ENCODE measurements at places on chromosomes 13 and 19.

DNA sequence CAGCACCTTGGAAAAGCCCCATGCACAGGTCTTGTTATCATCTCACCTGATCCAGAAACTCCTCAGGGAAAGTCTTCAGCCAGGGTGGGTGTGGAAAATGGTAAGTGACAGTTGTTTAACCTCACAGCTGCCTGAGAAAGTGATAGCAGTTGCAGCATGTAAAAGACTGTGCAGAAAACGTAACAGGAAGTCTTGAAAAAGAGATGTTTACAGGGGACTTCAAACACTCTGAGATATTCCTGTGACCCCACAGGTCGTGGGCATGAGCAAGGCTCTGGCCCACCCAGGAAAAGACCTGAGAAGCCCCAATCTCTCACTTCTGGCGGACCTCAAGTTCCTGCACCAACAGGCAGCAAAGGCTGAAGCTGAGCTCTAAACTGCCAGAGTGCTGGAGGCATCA lies 826.9 kb downstream of the UQCRFS1 start:
- no peak for DNase-seq

- no peak for DNase-seq
Observed at GRCh38 chr19:29401712-29402421, 123.9 kb upstream of the VSTM2B start.

GRCh38 chr19:48340995-48341394 lies 15.6 kb downstream of the EMP3 start:
- no peak for DNase-seq

- no peak for DNase-seq
Observed at GRCh38 chr13:39766464-39767158, 111.1 kb downstream of the COG6 start.

DNA sequence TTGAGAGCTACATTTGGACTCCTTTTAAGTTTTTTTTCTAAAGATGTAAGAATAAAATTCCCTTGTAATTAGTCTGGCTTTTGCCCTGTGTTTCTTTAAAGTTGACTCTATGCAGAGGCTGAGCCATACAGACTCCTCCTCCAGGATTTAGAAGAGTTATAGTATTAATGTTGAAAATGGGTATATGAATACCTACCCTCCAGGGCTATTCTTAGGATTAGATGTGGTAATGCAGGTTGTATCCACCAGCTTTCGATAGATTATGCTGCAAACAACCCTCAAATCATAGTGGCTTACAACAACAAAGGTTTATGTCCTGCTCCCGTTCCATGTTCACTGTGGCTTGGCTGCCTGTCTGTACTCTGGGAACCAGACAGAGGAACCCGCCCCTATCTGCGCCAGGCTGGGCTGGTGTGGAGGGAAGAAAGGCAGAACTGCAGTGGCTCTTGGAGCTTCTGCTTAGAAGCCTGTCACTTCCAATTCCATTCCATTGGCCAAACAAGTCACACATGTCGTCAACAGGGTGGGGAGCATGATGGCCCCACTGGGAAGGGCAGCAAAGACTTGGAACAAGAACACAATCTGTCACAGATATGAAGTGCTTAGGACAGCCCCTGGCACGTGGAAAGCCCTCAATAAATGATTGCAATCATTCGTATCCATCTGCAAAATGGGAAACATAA lies 290.8 kb downstream of the FOXO1 start:
- no peak for DNase-seq

GRCh38 chr13:109331898-109332297 lies 454.5 kb downstream of the IRS2 start:
- no peak for DNase-seq

DNA sequence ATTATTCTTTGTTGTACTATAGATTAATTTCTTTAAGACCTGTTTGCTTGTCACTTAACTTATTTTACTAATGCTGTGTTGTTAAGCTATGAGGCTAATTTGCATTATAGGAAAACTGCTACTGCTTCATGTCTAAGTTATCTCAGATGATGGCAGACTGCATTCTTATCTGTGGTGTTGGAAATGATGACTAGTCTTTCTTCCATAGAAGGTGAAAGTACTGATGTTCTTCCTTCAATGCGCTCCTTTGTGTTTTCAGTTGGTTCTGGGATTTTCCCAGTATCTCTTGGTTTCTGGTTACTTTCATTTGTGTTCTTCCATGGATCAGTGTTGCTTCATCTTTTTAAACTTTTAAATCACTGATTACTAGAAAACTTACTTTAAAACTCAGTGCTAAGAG lies 46.9 kb downstream of the TPP2 start:
- no peak for DNase-seq

- DNase-seq: no peak
Observed at GRCh38 chr19:28920269-28921066, 292.5 kb downstream of the UQCRFS1 start.

- DNase-seq: no peak
Observed at GRCh38 chr13:82467626-82468025, 1414.6 kb downstream of the SLITRK1 start.

DNA sequence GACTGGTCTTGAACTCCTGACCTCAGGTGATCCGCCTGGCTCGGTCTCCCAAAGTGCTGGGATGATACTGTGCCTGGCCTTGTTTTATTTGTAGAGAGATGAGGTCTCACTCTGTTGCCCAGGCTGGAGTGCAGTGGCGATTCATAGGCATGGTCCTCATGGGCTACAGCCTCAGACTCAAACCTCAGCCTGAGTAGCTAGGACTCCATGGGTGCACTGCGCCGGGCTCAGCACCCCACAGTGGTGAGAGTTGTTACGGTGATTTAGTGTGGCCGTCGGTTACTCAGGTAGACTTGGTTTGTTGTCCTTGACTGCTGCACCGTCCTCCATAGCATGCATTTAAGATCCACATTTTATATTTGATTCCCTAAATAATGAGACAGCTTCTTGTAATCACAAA lies 80.7 kb downstream of the SLC6A16 start:
- no peak for DNase-seq

GRCh38 chr19:15331419-15332310 lies 674 bp downstream of the BRD4 start:
- DNase-seq: peak; percentile 61
